ENCODE measurements at places on chromosomes 11 and 22. TPM values are rescaled to one million over a fixed set of nuclear protein-coding genes. Genes with fewer than 3 reads are reported as not detected.

OR10AG1 gene
- not detected for polyA plus RNA-seq

APOBEC3B gene
- not detected for polyA plus RNA-seq

ADM2 gene
- 0.49 TPM for polyA plus RNA-seq

PHLDB1 gene
- polyA plus RNA-seq = 104 TPM

CCDC188 gene
- polyA plus RNA-seq = 21.1 TPM

TUG1 gene
- polyA plus RNA-seq = 63.2 TPM

ART1 gene
- polyA plus RNA-seq = not detected

TUBA8 gene
- polyA plus RNA-seq = 1.7 TPM

OR11H1 gene
- not detected for polyA plus RNA-seq

TOB2 gene
- 8.3 TPM for polyA plus RNA-seq

TMEM138 gene
- polyA plus RNA-seq = 82.2 TPM

GRCh38 chr22:49548356-49549202 is 279.1 kb downstream of the BRD1 start:
- DNase-seq = no peak

DNA sequence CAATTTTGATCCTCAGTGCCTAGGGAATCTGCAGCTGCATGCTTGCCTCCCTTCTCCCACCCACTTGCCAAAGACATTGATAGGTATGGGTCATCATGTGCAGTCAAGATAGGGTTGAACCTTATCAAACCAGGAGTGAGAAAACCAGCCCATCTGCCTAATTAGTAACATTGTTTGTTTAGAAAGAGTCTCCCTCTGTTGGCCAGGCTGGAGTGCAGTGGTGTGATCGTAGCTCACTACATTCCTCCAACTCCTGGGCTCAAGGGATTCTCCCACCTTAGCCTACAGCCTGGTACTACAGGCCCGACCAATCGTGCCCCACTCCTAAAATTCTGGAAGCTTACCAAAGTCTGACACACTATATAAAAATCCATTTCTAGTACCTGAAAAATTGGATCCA is 4.6 kb downstream of the C11orf71 start:
- DNase-seq = no peak

DNA sequence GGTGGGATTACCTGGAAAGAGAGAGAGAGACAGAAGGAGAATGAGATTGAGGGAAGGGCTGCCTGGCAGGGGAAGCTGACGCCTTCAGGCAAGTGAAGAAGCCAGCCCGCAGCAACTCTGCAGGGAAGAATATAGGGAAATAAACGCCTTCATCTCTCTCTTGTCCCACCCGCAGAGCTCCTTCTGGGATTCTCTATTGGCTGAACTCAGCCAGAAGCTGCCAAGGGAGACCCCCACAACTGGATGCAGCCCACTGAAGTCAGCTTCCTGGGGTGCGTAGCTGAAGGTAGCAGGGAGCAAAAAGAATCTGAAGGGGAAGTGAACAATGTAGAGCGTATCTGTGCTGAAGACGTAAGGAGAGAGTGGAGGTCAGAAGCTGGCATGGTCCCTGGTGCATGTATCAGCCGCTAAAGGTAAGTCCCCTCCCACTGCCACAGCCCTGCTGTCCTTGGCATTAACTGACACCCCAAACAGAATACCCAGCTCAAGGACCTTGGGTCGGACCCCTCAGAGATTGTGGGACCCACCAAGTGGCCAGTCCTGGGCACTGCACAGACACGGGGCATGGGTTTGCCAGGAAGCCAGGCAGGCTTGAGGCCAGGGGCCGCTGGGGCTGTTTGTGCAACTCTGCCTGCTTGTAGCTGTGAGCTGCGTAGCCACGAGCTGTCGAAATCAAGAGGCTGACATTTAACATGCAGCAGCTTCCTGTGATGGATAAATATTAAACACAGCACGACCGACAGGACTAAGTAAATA is 469.9 kb downstream of the MN1 start:
- peak; percentile 81 for DNase-seq

DNA sequence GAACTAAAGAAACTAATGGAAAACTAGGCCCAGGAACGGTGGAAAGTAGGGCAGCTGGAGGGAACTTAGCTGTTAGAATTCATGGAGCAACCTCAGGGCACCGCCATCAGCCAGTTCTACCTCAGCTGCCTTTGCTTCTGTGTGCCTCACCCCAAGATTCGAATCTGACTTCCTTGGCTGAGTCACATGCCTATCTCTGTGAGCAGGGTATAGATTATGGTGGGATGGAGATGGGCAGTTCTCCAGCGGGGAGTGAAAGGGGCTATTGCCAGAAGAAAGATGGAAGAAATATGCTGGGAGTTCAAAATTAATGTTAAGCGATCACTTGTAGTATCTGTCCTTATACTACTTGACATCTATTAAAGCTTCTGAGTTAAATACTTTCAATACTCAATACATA is 18.9 kb upstream of the VWA5A start:
- DNase-seq = no peak

DNA sequence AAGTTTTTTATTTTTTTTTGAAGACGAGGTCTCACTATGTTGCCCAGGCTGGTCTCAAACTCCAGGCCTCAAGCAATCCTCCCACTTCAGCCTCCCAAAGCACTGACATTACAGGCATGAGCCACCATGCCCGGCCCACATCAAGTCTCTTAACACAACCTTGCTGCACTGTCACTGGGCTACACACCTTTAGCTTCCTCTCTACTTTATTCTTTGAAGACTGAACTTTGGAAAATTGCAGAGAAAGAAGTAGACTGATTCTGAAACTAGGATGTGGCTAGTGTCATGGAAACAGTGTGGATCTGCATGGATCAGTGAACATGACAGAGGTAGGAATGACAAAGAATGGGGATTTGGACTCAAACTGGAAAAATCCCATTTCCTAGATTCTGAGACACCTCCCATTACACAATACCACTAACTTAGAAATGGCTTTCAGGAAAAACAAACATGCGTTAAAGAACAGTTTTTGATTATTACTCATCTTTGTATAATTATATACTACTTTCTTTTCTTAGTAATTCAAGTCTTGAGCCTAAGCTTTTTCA is 99.6 kb upstream of the SPON1 start:
- DNase-seq = no peak

DNA sequence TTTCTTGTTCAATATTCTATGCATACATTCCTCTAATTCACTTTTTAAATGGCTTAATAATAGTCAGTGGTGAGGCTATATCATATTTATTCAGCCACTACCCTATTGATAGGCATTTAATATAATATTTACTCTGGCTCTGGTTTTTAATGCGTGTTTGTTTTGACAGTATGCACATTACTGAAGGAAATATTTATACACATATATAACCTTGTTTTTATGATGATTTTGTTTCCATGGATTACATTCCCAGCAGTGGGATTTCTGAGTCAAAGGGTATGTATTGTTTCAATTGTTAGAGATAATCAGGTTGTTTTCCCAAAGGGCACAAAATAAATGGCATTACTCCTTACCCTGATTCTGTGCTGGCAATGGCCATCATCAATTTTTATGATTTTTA is 105.8 kb downstream of the UVRAG start:
- no peak for DNase-seq

DNA sequence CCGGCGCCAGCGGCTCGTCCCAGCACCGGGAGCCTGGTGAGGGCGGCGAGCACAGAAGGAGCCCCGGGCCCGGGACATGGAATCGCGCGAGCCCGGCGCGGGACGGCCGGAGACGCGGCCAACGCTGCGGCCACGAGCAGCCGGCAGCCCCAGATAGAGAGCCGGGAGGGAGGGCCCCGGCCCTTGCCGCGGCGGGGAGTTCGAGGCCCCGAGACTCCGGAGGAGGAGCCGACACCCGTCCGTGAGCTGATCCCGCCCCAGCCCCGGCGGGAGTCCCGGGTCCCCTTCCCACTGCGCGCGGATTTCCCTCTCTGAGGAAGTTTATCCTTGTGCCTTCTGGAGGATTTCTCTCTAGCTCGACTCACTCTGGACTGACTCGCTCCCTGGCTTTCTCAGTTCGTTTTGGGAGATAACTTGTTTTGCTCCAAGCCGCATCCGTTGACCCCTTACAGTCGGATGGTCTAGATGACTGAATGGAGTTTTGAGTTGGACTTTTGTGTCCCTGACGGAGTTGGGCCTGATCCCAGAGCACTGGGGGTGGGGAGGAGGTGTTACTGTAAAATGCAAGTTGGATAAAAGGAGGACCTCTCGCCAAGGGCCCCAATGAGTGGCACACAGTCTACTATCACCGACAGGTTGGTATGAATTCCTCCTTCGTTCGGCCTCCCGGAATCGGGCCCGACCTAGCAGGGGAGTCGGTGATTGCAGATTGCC is 585 bp downstream of the ARHGEF12 start:
- peak; percentile 25 for DNase-seq

DNA sequence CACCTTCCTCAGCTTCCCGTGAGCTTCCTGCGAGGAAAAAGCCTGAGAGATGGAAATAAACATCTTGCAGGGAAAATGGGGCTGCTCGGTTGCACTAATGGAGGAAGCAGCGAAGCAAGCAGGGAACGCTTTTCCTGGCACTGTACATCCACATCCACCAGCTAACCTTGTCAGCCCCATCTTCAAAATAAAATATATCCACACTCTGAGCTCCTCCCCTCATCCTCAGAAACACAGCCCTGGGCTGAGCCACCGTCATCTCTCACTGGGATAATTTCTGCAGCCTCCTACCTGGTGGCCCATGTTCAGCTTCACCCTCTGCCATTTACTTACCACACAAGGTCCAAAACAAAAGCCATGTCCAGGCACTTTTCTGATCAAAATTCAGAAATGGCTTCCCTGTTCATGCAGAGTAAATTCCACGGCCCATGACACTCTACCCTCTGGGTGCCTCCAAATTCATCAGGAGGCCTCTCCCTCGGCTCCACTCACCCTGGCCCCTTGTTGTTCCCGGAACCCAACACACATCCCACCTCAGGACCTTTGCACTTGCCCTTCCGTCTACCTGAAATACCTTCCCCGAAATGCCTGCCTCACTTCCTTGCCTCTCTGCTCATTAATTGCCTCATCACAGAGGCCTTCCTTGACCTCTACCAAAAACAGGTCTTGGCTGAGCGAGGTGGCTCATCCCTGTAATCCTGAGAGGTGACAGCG is 13.0 kb downstream of the C11orf86 start:
- no peak for DNase-seq

DNA sequence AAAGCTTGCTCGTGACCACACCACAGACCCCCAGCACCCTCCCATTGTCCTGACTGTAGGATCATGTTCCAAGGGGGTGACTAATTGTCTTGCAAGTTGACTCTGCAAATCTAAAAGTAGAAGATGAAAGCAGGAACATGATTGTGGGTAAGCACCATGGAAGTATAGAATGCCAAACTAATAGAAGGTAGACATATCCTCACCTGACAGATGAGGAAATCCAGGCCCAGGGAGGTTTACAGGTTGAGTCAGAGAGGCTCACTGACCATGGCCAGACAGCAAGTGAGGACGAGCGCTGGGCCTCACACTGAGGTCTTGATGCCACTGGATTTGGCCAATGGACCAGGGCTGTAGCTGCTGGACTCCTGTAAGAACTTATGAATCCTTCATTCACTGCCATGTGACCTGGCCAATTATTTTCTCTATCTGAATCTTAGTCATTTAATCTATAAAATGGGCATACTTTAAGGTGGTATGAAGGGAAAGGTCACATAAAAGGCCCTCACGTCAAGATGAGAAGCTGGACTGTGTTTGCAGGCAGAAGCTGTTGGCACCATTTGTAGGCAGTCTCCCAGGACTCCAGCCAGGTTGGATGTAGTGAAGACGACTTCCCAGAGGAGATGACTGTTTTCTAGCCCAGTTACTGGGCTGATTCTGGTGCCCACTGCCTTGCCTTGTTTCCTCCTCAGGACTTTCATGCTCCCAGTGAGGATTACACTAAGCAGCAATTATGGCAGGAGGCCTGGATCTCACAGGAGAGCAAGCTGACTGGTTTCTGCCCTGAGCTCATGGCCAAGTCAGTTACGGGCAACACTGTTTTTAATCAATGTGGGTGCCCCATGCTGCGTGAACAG is 54.6 kb downstream of the GAB4 start:
- no peak for DNase-seq

GRCh38 chr11:17472467-17472866 is 4.2 kb downstream of the ABCC8 start:
- DNase-seq = peak; percentile 72

DNA sequence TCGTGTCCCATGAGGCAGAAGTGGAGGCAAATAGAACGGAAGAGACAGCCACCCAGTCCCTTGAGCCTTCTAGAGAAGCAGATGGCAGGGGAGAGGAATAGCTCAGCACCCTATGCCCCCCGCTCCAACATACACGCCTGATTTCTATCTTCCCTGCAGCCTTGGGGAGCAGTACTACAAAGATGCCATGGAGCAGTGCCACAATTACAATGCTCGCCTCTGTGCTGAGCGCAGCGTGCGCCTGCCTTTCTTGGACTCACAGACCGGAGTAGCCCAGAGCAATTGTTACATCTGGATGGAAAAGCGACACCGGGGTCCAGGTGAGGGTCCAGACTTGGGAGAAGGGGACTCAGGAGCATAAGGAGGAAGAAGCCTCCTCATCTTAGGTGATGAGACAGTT is 6.6 kb downstream of the DPF2 start:
- no peak for DNase-seq

GRCh38 chr22:38819387-38819940 is 24.4 kb downstream of the NPTXR start:
- DNase-seq = no peak

DNA sequence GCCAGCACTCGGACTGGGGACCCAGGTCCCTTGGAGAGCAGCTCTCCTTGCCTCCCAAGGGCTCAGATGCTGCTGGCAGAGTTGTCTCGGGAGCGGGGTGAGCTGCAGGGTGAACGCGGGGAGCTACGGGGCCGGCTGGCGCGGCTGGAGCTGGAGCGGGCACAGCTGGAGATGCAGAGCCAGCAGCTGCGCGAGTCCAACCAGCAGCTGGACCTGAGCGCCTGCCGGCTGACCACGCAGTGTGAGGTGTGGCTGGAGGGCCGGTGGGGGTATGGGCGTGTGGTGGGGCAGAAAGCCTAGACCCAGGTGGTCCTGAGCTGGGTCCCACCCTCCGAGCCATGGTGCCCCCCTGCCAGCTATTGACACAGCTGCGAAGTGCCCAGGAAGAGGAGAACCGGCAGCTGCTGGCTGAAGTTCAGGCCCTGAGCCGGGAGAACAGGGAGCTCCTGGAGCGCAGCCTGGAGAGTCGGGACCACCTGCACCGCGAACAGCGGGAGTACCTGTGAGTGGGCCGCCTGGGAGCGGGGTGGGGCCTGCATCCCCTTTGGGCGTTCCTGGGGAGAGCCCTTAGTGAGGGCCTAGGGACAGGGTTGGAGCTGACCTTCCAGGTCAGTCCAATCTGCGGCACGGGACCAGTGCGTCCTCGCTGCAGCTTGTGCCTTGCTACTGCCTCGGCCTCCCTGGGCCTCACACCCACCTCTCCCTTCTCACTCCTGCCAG is 5.8 kb upstream of the RPS6KA4 start:
- DNase-seq = no peak

DNA sequence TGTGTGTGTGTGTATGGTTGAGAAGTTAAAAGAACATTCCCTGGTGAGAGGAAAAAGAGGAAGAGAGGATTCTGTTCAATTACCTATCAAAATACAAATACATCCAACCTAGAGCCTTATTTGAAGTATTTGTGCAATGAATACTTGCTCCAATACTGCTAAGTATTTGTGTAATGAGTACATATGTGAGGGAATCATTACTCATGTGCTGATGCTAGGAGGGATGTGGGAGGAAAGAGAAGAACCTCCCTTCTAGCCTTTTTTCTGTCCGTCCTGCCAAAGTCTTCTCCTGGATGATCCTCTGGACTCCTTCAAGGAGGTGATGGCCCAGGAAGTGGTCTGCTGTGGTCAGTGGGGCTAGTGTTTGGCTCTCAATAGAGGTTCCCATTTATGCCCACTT is 36.0 kb upstream of the ACCSL start:
- DNase-seq = no peak

Data from SK-N-SH (cell line).